Stimulated activated CD4-positive, alpha-beta T cell treated with anti-CD3 and anti-CD28 coated beads, Interleukin-1b, Interleukin-23, amount 100 ng/mL, for 48 hours (primary cell): ENCODE measurements at places on chromosomes 5 and 9.

- no peak for DNase-seq
These were observed 184.0 kb upstream of the IL12B start for GRCh38 chr5:159514229-159514810.

DNA sequence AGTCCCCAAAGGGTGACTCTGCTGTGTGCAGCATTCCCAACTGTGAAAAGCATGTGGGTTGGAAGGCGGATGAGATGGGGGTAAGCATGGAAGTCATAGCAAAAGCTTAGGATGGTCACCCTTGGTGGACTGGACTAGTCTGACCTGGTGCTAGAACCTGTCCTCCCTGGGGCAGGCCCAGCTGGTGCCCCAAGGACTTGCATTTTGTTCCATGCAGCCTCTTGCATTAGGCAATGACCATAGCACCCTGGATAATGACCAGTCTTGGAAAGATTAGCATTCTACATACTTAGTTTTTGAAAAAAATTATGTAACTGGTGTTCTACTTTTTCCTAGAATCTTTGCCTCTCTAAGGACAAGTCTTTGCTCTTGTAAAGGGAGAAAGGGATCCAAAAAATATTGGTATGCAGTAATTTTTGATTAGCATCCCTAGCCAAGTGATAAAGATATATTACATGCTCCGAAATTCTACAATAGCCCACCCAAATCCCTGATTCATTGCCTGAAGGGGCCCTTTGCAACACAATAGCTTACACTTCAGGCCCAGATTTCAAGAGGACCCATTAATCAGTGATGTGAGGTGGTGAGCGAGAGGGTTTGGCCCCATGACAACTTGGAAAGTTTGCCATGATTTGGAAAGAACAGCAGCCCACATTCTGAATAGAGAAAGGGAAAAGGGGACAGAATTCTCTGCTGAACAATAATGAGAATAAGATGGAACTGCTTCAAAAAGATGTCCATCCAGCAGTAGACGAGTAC lies 93.3 kb upstream of the CD180 start:
- DNase-seq: no peak

GRCh38 chr9:5450359-5451091 lies at the start of gene CD274:
Gene CD274 (plus strand): TSS chr9:5450542. CDS start chr9:5456114, 5,572 bp downstream.
- DNase-seq: peak; percentile 85

- no peak for DNase-seq
These were observed 23.1 kb downstream of the SPTAN1 start for GRCh38 chr9:128575469-128575868.

- DNase-seq: no peak
These were observed 185.6 kb upstream of the POU5F2 start for GRCh38 chr5:93926831-93927620.

DNA sequence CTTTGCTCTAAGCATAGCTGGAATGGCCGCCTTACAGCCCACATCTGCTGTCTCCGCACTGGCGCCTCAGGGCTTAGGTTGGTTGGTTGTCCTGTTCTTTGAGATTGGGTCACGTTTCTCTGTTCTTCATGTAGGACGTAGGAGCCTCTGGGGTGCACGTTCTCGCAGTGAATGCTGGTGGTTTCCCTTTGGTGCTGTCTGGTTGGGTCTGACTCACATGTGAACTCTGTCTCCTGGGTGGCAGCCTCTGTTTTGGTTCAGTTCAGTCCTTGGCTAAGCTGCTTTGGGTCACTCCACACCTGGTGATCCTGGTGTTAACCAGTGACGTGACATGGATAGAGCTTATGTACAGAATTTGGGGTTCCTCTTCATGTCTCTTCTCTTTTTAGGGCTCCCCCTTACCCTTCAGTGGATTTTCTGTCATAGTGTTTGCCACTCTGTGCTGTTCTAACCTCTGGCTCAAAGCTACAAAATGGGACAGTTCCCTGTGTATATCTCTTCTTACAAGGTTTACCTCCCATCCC lies 12.6 kb upstream of the LPCAT1 start:
- DNase-seq: peak; percentile 83

DNA sequence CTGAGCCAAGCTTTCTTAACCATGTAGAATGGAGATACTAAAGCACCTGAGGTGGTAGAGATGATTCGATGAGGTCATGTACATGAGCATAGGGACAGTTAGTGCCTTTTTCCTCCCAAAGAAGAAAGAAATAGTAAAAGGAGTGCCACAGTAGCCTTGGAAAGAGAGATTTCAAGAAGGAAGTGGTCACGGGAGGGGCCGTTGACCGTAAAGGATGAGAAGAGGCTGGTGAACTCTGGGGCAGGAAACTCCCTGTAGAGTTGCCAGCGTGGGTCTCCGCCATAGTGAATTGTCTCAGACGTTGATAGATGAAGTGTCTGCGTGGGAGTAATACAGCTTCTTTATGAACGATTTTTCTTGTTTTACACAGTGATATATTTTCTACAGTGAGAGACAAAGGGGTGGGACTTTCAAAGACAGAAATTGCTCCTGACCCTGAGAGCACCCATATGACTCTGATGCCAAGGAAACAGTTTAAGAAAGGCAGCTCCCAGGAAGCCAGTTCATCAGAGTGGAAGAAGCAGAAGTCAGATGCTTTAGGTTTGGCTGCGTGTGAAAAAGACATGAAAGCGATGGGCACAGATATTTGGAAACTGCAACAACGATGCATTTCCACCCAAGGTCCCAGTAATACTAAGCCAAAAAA lies 41.3 kb downstream of the UGCG start:
- DNase-seq: peak; percentile 71

- no peak for DNase-seq
These were observed 39.3 kb upstream of the TNC start for GRCh38 chr9:115157245-115157674.

GRCh38 chr9:136622538-136622948 lies 40.2 kb upstream of the EGFL7 start:
- DNase-seq: no peak

- DNase-seq: no peak
These were observed 329.6 kb upstream of the RGMB start for GRCh38 chr5:98443881-98444280.

- DNase-seq: no peak
These were observed 952.2 kb upstream of the WWC1 start for GRCh38 chr5:167339205-167339604.

DNA sequence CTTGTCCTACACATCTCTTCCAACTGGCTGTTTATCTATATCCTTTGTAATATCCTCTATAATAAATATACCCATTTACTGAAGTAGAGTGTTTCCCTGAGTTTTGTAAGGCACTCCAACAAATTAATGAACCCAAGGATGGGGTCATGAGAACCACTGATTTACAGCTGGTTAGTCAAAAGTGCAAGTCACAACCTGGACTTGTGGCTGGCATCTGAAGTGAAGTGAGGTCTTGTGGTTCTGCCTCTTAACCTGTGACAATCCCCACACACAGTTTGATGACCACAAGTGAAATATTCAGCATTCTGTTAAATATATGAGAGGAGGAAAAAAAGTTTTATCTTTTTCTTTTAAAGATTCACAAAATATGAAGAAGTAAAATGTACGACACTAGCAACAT lies 126.1 kb downstream of the NR2F1-AS1 start:
- no peak for DNase-seq

- DNase-seq: no peak
These were observed 97.4 kb downstream of the PBX3 start for GRCh38 chr9:125844611-125845010.

GRCh38 chr9:136387217-136387616 lies 12.8 kb downstream of the SNAPC4 start:
- DNase-seq: no peak

DNA sequence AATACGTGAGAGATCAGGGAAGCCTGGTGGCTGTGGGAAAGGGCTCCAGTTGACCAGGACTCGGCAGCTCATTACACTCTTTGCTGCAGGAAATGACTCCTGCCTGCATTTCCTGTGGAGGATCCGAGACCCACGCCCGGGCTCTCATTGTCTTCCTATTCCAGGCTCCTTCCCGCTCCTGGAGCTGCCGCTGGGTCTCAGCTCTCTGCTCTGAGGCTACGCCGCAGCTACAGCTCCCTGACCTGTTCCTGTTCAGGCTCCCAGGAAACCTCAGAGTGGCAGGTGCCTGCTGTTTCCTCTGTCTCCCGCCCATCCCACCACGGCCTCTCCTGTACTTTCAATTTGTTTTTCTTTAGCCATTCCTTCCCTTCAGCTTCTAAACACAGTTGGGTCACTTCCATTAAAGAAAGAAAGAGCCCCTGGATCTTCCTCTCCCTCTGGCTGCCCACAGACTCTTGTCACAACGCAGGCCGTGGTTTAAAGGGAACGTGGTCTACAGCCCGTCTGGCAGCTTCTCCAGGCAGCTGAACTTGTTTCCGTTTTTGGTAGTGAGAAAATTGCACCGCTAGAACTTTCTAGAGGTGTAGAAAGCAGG lies 71.5 kb downstream of the IL6ST start:
- no peak for DNase-seq

DNA sequence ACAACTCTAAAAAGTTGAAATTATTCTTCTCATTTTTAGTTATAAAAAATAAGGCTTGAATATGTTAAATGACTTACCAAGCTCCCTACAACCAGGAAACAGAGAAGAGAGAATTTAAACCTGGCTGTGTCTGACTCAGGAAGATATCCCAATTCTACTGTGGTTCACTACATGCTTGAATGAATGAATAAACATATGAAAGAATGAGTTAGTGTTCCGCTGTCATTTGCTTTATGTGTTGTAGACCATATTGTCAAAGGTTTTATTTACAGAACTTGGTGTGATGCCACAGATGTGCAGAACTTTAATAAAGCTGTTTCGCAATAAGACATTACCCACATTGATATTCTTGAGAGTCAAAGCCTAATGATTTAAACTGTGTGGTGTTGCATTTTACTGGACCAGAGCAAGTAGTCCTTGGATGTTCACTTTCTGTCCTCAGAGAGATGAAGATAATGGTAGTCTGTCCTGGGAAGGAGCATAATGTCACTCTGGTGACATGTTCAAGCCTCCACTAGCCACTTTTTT lies 313.2 kb downstream of the TRIM32 start:
- DNase-seq: no peak

DNA sequence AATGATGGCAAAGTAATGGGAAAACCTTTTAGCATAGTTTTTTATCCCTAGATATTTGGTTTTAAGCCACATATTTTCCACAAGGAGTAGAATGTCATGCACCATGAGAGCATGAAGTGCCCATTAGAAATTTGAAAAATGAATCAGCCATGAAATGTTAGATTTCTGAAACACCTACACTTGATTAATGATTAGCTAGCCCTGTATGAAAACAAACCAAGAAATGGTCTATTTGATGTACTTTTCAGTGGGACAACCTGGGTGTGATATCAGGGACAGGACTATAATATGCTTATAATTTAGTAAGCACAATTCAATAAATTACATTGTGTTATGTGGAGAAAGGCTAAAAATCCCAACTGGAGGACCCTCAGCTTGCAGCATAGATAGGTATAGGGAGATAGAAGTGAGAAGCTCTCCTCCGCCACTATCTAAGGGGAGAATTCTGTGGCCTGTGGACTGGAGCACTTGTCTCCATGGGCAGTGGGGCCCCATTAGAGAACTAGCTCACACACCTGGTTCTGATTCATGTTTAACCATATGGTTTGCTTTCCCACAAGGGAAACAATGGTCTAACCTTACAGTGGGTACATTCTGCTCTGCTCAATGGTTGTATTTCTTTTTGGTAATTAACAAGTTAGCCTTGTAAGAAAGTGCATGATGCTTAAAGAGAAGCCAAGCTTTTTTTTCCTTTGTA lies 35.2 kb downstream of the NUP214 start:
- no peak for DNase-seq
